ENCODE measurements at places on chromosomes 1 and 21.

- no peak for DNase-seq
Measured at GRCh38 chr1:230909974-230910754, 41.8 kb upstream of the C1orf198 start.

GRCh38 chr1:67666636-67667035 lies 18.4 kb upstream of the GADD45A start:
- DNase-seq = no peak

- DNase-seq = no peak
Measured at GRCh38 chr1:36134031-36134430, 9.0 kb upstream of the COL8A2 start.

- no peak for DNase-seq
Measured at GRCh38 chr1:115761601-115762302, 6.8 kb downstream of the CASQ2 start.

DNA sequence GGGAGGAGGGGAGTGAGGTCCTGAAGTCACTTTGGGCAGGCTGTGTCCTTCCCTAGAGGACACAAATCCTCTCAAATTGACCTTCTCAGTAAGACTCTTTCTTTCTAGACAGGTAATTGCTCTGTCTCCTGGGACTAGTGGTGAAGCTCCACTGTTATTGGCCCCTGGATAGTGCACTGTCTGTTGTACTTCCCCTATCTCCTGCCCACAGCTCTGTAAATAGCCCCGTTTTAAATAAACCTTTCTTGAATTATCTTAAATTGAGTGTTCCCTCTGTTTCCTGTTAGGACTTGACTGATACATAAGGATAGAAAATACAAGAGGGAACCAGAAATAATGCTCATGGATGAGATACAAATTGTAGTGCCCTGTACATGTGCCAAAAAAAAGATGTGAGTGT lies 229.5 kb upstream of the USP24 start:
- no peak for DNase-seq

- DNase-seq = no peak
Measured at GRCh38 chr1:242019018-242019417, 20.1 kb upstream of the MAP1LC3C start.

DNA sequence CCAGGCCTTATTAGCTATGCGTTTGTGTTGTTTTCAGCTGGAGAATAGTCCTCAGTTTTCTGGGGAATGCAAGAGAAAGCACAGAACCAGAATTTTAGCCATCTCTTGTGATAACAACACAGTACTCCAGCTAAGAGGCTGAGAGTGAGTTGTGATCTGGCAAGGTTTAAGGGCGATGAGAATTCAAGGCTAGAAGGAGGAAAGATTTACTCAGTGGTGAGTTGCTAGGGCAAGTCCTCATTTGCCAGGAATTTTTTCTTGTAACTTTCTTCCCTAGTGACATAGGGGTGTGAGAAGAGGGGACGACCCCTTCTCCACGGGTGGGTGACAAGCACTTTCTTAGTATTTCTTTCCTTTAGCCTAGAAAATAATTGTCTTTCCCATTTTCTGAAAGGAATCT lies 53.2 kb downstream of the HHAT start:
- no peak for DNase-seq

DNA sequence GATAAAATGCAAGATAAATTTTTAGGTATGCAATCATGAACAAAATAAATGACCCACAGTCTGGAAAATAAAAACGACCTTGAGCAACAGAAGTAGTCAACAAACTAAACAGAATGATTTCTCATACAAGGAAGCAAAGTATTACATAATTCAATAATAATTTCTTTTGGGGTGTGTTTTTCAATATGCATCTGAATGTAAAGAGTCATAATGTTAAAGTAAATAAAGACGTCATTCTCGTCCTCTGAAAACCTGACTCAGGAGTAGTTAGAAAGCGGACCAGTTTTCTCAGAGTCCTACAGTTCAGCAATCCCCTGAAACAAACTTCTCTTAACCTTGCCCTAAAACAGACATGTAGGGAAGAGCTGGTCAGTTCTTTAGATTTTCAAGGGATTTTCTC lies 18.6 kb downstream of the CDC42BPA start:
- no peak for DNase-seq

DNA sequence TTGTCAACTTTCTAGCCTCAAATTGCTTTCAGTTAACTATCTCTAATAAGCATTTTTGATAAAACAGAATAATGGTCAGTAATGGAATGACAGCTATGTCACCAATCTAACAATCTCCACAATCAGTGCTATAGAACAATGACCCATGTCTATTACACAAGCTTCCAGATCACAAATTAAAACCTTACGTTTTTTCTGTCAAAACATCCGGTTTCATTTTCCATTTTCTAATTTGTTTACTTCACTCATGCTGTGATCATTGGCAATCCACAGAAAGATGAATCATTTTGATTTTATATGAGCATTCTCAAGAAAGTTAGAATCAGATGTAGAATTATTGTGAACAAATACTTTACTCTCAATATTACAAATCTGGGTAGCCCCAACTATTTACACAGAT lies 80.3 kb downstream of the KCNT2 start:
- no peak for DNase-seq

DNA sequence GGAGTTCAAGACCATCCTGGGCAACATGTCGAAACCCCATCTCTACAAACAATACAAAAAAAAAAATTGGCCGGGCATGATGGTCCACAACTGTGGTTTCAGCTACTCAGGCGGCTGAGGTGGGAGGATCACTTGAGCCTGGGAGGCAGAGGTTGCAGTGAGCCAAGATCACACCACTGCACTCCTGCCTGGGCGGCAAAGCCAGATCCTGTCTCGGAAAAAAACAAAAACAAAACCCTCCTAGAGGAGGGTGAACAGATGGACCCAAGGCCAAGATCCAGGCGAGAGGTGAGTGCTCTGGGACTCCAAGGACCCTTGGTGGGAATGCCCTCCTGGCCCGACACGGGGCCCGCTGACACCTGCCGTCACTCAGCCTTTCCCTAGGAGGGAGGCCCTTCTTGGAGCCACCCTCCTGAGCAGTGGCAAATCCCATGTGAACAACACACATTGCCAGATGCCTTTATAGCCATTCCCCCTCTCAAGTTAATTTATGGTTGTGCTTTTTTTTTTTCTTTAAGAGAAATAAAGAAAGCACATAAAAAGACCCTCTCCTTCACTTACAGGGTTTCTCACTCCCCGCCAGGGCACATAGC lies 380 bp downstream of the TFF2 start:
- DNase-seq = no peak

GRCh38 chr1:15618077-15618654 lies 908 bp downstream of the DDI2 start:
- peak; percentile 35 for DNase-seq
